CD4-positive, alpha-beta T cell treated with Interleukin-4 for 4 hours (primary cell): ENCODE measurements at places on chromosomes 1 and 21.

- no peak for DNase-seq
Observed at GRCh38 chr1:168368131-168368530, 87.5 kb downstream of the TBX19 start.

- DNase-seq = no peak
Observed at GRCh38 chr1:225354906-225355305, 72.9 kb downstream of the LBR start.

DNA sequence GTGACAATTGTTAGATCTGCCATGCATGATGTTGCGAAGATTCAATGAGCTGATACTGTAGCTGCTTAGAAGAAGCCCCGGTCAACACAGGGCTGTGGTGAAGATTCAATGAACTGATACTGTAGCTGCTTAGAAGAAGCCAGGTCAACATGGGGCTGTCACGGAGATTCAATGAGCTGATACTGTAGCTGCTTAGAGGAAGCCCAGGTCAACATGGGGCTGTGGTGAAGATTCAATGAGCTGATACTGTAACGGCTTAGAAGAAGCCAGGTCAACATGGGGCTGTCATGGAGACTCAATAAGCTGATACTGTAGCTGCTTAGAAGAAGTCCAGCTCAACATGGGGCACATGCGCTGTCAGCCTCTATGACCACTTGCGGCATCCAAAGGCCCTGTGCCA, 18.8 kb upstream of the BACE2 start:
- DNase-seq = no peak

DNA sequence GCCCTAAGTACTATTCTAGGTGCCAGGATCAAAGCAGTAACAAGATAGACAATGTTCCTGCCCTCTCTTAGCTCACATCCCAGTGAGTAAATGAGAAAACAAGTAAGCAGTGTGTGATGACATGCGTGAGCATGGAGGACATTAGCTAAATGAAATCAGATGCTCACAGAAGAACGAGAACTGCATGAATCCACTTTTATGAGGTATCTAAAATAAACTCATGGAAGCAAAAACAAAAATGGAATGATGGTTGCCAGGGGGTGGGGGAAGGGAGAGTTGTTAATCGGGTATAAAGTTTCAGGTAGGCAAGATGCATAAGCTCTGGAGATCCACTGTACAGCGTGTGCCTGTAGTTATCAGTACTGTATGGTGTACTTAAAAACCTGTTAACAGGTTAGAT, 195.1 kb downstream of the HHAT start:
- DNase-seq = no peak

DNA sequence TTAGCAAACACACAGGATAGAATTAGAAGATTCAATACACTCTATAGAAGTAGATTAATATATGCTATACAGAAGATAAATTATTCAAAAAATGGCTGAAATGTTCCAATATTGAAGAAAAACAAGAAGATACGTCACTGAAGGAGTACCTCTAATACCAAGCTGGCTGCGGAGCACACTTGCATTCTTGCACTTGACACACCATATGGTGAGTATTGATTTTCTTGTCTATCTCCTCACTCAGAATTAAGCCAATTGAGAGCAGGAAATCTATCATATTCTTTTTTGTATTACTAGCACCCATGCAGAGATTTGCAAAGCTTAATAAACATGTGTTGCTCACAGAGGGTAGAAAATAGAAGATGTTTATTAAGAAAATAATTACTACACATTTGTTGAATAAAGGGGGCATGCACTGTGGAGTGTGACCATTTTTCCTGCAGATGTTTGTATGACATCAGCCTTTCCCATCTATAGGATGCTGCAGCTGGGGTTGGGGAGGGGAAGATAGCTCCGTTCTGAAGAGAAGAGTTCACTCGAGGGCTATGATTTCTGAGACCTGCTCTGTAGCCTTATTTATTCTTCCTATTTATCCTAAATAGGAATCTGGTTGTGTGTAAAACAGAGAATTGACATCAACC, 318.1 kb downstream of the HHIPL2 start:
- DNase-seq = no peak

GRCh38 chr1:11293856-11294255, 20.9 kb downstream of the UBIAD1 start:
- DNase-seq = no peak

DNA sequence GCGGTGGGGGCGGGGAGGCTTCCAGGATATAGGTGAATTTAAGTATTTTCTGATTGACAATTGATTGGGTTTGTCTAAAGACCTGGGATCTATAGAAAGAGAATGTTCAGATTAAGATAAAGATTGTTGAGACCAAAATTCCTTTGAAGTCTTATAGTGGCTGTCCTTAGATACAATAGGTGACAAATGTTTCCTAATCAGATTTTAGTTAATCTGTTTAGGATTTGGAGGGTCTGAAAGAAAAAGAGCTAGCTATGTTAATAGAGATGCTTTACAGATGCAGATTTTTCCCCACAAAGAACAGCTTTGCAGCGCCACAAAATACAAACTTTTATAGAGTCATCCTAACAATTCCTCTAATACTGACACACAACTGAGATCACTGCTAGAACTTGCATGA, 14.6 kb upstream of the EPRS1 start:
- no peak for DNase-seq

DNA sequence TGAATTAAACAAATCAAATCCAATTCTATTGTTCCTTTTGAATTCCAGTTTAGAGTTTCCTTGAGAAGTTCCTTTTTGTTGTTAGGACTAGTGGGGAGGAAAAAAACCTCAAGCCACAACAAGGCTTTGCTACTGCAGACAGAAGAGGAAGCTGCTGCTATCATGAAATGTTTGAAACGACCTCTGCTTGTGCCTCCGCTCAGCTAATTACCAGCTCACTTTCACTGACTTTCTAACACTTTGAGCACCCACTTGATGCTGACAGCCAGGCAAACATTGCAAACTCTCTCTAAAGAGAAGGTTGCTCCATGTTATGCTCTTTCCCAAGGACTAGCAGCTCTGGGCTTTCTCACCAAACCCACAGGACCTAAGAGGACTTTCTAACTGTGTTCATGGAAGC, 203.9 kb upstream of the PROX1 start:
- no peak for DNase-seq

- no peak for DNase-seq
Observed at GRCh38 chr1:230832476-230832875, 35.8 kb downstream of the C1orf198 start.

DNA sequence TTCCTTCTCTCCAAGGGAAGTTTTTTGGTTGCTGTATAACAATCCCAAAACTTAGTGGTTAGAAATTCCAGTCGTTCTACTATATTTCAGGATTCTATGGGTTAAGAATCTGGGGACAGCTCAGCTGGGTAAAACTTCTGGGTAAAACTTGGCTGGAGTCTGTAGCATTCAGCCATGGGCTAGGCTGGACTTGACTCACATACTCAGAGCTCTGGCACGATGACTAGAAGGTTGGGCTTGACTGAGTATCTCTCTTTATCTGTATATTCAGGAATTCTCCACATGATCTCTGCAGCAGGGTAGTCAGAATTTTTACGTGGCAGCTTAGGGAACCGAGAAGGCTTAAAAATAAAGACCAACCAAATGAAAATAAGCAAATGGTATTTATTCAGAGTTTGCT, 28.2 kb upstream of the HRNR start:
- DNase-seq = no peak

DNA sequence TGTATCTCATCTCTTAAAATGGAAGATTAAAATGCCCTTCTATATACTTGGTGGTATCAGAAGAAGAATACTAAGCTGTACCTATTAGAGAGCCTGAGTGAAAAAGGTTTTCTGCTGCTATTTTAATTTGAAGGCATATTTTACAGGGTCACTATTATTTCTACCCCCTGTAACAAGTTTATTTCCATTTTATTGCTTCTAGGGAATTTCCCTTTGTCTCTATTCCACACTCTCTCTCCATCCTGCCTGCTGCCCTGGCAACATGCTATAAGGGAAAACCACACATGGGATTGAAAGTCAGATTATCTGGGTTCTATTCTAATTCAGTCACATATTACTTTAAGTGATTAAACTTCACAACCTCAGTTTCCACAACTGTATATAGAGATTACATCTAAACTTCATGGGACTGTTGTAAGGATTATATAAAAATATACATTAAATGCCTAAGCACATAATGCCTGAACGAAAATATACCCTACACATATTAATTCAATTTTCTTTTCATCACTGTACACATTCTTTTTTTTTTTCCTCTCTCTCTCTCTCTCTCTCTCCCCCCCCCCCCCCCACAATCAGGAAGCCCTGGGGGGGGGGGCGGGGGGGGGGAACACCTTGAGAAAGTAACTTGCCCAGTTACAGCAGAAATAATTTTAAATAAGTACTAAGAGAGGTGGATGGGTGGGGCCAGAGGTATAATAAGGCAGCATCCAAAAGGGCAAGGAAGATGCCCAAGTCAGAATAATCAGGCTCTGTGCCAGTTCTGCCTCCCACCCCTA, 51.5 kb downstream of the LUZP1 start:
- DNase-seq = no peak

- no peak for DNase-seq
Observed at GRCh38 chr1:63967901-63968300, 194.1 kb downstream of the ROR1 start.

GRCh38 chr1:67843746-67844145, 10.5 kb upstream of the GNG12 start:
- DNase-seq = no peak

- DNase-seq = no peak
Observed at GRCh38 chr1:46039571-46040052, 92.8 kb downstream of the PIK3R3 start.

- peak; percentile 92 for DNase-seq
Observed at GRCh38 chr1:89721351-89721750, 88.4 kb downstream of the LRRC8C start.

DNA sequence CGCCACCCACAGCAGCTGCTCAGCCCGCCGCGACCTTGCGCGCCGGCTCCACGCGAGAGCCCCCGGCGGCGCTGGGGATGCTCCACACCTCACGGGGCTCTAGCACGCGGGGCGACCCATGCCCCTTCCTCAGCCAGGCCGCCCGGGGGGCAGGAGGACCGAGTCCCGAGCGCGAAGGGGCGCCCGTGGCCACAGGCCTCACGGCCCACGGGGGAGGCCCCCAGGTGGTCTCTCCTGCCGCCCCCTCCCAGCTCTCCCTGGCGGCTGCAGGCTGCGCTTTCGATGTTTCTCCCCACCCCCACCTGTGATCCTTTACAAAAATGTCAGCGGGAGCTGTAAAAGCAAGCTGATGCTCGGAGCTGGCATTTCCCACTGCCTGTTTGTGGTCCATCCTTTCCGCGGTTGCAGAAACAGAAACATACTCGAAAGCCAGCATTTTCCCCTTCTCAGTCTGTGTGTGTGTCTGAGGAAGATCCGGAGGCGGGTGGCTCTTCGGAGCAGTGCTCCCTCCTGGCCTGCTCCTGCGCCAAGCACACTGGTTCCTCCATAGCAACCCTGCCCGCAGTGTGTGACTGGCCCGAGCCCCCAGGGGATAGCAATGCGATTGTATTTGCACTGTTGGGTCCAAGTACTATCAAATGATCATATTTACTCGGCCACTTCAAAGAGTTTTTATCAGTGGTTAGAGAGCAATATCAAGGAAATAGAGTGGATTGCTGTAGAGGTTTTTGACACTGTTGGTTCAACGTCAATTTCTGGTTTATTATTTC, 2.1 kb downstream of the KIF26B start:
- no peak for DNase-seq

- DNase-seq = no peak
Observed at GRCh38 chr1:11158291-11158690, 30.9 kb upstream of the ANGPTL7 start.

GRCh38 chr1:26234644-26235370, 807 bp downstream of the CEP85 start:
- peak; percentile 19 for DNase-seq

GRCh38 chr1:46718340-46718726, 581 bp downstream of the EFCAB14 start:
- no peak for DNase-seq

GRCh38 chr21:44093761-44094160, 13.4 kb upstream of the PWP2 start:
- DNase-seq = no peak

DNA sequence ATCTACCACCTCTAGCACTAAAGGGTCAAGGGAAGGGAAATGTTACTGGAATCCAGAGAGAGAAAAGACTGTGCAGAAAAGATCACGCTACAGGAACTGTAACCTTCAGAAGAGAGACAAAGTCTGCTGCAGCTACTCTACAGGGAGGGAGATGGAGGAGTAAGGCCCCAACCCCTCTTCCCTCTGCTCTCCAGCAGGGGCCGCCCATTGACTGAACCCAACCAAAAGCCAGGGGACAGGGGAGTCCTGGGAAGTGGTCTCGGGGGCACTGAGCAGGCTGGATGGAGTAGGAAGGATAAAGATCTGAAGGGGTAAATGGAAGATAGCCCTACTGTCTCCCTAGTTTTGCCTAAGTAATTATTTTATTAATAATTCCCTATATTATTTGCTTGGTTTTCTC, 72.8 kb upstream of the NR5A2 start:
- no peak for DNase-seq
